Bone marrow (tissue), 2 donors: ENCODE measurements at places on chromosomes 5 and 9.

GRCh38 chr9:13758936-13759335, 479.4 kb upstream of the MPDZ start:
- DNase-seq = no peak

- no peak for DNase-seq
Measured at GRCh38 chr5:154276973-154277331, 86.4 kb downstream of the GALNT10 start.

DNA sequence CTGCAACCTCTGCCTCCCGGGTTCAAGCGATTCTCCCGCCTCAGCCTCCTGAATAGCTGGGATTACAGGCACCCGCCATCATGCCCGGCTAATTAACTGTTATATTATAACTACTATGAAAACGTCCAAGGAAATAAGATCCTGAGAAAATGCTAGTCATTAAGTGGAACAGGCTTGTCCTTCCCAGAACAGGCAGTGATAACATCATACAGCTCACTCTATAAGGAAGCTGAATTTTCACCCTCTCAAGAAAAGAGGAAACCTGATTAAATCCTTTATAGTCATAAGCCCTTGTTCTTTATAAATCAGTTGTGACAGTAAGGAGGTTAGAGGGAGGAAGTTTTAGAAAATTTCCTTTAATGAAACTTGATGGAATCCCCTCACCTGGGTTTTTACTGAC, 163.9 kb upstream of the CLINT1 start:
- no peak for DNase-seq

- DNase-seq = peak; percentile 81
Measured at GRCh38 chr5:127834094-127834531, 130.9 kb downstream of the CCDC192 start.

- no peak for DNase-seq
Measured at GRCh38 chr9:22010866-22011625, 1.9 kb upstream of the CDKN2B start.

DNA sequence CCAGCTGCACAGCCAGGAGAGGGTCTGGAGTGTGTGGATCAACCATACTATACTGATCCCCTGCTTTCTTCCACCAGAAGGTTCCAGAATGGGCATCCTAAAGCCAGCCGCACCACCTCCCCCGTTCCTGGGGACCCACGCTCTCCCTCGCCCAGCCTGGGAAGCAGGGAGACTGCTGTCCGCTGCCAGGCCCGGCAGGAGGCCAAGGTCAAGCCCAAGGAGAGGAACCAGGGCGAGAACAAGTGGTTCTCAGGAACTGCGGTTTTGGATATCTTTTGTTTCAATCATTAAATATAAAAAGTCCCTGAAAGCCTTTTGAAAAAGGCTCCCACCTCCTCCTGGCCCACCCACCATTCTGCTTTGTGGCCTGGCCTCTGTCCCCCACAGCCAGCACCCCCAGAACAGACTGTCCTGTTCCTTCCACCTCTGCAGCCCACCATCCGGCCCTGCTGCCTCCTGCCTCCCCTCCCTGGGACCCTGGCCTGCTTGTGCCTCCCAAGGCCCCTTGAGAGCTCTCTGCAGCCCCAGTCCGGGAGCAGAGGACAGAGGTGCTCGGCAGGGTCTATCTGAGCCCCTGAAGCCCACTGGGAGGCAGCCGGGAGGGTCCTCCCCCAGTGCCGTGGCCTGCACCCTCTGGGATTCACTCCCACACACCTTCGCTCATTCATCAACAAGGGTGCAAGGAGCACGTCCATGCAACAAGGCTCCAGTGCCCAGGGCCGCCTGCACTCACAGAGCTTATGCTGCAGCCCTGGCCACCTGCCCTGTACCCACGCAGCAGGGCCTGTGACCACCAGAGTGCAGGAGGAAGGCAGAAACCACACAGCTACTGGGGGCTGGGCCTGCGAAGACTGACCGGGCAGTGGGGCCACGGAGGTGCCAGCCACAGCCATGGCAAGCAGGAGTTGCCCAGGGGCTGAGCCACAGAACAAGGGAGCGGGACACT, 614 bp upstream of the LCN6 start:
- no peak for DNase-seq

DNA sequence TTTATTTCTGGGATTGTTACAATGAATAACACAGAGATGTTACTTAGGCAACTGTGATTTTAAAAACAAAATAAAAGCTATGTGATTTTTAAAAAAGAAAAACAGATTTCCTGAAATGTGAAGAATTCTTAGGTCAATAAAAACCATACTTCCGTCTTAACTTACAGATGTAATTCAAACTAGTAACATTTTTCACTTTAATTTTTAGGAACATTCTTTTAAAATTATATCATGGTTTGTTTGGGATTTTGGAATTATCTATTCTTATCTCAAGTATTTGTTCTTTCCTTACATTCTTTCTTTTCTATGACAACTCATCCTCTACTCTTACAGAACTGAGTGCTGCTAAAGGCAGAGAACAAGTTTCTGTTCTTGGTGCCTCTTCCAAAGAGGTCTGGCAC, 159.5 kb downstream of the RAPGEF6 start:
- DNase-seq = no peak

- DNase-seq = no peak
Measured at GRCh38 chr9:38436708-38437107, 12.5 kb upstream of the IGFBPL1 start.

GRCh38 chr5:62395210-62395950, 8.3 kb downstream of the DIMT1 start:
- no peak for DNase-seq

- DNase-seq = no peak
Measured at GRCh38 chr5:150103678-150104549, 17.6 kb upstream of the CSF1R start.

- DNase-seq = no peak
Measured at GRCh38 chr9:68446836-68447235, 90.4 kb downstream of the PGM5 start.

DNA sequence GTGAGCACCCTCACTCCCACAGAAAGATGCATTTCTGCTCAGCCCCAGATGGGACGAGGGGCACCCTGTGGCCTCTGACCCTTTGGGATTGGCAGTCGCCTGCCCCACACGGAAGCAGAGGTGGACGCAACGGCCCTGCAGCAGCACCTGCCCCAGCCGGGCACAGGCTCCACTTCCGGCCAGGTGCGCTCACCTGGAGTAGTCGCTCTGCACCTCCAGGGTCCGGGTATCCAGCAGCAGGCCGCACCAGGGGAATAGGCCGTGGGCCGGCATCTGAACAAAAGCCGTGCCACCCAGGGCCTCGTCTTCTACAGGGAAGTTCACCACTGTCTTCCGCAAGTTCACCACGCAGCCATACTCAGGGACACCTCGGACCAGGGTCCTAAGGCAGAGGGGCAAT, 30.7 kb downstream of the TERT start:
- DNase-seq = no peak

DNA sequence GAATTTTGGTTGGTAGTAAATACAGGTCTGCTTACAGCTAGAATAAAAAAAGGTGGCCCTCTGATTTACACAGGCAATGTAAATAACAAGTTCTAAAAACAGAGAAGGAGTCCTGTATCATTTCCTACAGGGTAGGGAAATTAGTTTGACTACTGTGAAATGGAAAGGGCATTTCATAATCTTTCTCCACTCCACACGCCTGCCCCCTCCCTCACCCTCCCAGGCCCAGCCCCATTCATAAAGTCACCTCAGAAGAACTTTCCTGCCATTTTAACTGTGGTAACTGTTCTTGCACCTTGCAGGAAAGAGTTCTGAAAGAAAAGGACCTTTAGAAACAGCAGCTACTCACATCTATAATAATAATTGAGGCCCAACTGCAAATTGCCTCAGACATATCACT, 69.7 kb downstream of the MEF2C start:
- DNase-seq = no peak

GRCh38 chr9:95980262-95981125, 105.0 kb downstream of the ERCC6L2 start:
- DNase-seq = no peak

GRCh38 chr5:117165068-117165467, 590.4 kb upstream of the SEMA6A start:
- no peak for DNase-seq

DNA sequence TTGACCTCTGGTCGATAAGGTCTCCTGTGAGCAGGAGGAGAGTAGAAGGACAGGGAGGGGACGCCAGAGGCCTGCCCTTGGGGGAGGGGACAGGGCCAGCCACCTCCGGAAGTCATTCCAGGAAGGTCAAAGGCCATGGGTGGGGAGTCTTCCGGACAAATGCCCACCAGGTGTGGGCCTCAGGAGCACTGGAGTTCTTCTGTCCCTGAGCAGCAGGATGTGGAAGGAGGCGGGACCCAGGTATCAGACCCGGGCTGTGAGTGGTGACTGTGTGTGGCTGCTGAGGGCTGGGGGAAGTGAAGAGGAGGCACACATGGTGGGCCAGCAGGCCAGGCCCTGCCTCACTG, 13.9 kb downstream of the FGF18 start:
- DNase-seq = no peak

DNA sequence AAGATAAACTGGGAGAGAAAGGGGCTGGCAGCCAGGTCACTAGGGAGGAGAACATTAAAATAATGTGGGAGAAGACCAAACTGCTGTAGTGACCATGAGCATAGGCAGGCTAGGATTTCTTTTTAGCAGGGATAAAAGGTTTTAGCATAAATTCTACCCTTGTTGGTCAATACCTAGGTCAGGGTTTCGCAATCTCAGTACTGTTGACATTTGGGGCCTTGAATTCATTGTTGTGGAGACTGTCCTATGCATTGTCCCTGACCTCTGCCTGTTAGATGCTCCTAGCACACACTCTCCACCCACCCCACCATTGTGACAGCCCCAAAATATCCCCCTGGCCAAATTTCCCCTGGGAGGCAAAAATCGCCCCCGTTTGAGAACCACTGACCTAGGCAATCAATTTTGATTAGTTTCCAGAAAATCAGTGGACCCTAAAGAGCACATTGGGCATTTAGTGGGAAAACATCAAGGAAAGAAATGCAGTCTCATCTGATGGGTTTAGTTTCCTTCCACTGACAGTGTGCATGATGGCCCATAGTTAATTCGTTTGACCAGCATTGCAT, 181.4 kb downstream of the NTRK2 start:
- DNase-seq = no peak

GRCh38 chr9:107734256-107735013, 244.9 kb upstream of the KLF4 start:
- DNase-seq = no peak

DNA sequence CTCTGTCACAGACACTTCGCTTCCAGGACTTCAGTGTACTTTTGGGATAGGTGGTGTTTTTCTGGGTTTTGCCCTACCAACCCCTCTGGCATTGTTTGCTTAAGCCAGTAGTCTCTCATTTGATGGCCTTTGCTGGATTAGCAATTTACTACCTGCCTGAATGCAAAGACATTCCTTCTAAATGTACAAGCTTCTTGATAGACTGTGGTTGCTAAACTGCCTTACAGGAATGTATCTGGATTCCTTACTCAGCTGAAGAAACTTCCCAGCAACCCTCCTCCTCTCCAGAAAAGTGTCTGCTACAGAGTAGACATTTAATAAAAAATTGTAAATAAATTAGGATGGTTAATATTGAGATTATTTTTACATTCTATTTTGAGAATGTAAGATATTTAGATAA, 1916.7 kb downstream of the EFNA5 start:
- DNase-seq = no peak

DNA sequence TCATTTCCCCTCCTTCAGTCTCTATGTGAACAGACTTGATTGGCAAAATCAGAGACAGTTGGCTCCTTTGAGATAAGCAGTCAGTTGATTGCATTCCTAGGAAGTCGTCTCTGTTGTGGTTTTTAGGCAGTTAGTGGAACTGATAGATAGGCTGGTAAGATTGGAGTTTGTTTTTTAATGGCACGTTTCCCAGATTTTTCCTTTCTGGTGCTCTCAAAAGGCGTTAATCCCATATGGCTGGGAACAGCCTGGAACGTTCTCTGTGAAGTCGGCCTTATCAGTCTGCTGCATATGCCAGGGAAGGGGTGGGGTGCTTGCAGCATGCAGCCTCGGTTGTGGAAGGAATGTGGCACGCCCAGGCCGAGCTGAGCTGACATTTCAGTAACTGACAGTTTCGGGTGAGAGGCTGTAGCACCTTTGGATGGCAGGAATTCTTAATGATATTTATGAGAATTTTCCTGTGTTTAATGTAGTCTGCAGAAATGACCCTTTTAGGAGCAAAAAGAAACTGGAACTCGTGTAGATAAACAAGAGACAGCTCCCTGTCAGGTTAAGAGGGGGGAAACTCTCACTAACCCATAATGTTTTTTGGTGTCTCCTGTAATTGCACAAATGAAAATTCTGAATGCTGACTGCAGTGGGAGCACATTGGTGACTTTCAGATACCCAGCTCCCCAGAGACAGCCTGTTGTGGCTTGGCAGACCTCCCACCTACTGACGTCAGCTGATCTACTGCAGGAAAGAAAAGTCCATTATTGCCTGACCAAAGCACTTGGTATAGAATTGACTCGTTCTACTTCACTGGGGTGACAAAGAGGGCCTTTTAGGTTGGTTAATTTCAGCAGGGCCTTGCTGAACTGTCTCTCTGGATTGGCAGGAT, 6.3 kb downstream of the SPTAN1 start:
- DNase-seq = peak; percentile 37

- no peak for DNase-seq
Measured at GRCh38 chr9:28394774-28395173, 821.5 kb upstream of the C9orf72 start.

GRCh38 chr9:110187126-110187525, 20.8 kb downstream of the C9orf152 start:
- no peak for DNase-seq

DNA sequence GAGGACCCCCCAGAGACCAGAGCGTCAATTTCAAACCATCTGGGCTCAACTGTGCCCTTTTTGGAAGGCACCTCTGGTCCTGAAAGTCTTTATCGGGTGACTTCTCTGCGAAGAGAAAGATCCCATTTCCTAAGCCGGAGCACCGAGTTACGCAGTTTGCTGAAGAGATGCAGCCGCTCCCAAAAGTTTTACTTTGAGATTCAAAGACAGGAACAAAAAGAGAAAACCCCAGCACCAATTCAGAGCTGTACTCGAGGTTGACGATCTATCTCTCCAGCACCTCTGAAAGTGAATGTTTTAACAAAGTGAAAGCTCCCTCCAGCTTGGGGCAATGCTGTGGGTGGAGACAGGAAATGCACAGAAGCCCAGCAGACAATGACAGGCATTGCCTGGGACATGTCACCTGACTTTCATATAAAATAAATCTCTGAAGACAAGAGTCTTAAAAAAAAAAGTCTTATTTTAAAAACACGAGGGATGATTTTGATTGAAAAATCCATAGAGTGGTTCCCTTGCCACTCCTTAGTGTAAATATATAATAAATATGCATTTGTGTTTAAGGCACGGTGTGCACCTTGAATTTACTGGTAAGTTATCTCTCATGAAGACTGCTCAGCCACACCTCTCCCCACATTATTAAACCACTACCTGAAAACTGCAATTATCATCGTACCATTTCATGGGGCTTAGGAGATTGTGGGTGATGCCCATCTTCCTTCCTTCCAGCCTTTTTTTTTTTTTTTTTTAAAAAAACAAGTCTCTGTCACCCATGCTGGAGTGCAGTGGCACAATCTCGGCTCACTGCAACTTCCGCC, 79.9 kb downstream of the FNBP1 start:
- DNase-seq = peak; percentile 67
